ENCODE measurements at places on chromosomes 12 and 14.

DNA sequence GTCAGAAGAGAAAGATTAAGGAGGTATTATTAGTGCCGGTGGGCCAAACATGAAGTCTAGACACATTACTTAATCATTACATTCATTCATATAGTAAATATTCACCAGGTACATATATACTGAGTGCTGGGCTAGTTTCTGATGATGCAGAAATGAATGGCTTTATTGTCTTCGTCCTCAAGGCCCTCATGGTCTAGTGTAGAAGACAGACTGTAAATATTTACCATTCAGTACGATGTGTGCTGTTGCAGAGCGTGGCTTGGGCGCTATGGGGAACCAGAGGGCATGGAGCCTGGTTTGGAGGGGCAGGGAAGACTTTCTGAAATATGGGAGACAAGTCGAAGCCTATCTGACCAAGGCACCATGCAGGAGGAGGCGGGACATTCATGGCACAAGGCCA is 37.0 kb upstream of the TCL1B start:
- no peak for DNase-seq

DNA sequence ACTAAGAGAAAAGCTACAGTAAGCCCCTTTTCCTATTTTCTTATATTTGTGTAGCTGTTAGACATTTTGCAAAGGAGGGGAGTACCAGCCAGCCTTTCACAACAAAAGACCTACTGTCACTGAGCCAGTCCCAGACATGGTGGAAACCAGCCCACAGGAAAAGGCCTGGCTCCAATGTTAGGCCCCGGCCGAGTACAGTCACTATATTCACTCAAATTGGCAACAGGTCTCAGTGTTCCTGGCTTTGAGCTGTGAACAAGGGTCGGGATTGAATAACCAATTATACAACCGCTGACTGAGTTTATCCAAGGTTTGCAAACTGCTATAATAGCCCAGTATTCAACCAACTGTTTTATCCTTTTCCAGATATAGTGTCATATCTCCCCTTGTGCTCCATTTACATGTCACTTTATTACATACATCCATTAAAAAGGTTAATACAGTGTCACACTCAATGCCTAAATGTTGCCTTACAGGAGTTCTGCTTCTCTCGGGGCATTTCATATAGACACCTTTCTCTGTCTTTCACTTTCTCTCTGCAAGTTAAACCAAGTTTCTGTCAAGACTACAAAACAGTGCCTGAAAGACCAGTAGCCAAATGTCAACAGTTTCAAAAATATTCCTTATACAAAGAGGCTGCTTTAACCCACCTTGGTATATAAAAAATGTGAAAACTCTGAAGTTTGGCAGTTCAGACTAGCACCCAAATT is 178.1 kb downstream of the SOX5 start:
- no peak for DNase-seq

- no peak for DNase-seq
These were observed 104.3 kb upstream of the MAX start for GRCh38 chr14:65206448-65207096.

DNA sequence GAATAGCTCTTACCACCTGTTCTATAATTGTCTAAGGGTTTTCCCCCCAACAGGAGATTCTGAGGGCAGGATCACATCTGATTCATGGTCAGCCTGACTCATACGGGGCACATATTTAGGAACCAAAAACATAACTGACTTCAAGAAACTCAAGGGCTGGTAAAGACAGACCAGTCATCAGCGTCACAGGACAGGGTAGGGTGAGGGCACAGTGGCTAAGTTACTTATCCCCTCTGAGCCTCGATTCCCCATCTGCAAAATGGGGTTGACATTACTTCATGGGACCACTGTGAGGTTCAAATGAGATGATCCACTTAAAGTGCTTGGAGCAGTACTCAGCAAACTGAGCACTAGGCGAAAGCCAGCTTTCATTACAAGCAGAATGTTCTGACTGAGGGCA is 606 bp downstream of the CINP start:
- DNase-seq = peak; percentile 46

- DNase-seq = no peak
These were observed 3.4 kb downstream of the AQP5 start for GRCh38 chr12:49964849-49965624.

GRCh38 chr12:56995930-56996496 is 10.3 kb downstream of the ZBTB39 start:
- DNase-seq = no peak

Measured in GM12891 (cell line).